Mesenteric fat pad (tissue), 1 donor: ENCODE measurements at places on chromosomes 6 and 20. TPM values are rescaled to one million over a fixed set of nuclear protein-coding genes. Genes with fewer than 3 reads are reported as not detected.

DNA sequence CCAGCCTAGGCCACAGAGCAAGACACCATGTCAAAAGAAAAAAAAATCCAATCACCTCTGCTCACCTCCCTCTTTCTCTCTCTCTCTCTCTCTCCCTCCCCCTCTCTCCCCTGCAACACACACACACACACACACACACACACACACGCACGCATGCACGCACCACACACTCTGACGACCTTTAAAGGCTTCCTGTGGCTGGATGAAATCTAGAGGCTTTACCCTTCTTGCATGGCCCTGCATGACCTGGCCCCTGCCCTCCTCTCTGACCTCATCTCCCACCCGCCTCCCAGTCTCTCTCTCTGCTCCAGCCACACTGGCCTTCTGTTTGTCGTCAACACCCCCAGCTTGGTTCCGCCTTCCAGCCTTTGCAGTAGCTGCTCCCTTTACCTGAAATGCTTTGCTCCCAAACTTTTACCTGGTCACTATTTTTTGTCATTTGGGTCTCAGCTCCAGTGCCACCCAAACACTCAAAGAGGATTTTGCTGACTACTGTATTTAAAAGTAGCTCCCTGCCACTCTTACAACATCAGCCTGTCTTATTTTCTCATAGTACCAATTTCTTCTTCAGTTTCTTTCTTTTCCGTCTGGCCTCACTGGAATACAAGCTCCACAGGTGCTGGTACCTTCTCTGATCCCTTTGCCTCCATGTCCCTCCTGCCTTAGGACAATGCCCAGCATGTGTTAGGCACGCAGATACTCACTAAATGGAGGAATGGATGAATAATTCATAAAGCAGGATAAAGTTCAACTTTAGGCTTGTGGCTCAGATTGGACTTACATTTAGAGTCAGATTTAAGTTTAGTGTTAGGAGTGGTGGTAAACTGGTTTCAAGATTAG is 4.3 kb upstream of the LTA start:
- no peak for DNase-seq

GRCh38 chr20:62711703-62712101 is 3.1 kb downstream of the NTSR1 start:
- no peak for DNase-seq

DNA sequence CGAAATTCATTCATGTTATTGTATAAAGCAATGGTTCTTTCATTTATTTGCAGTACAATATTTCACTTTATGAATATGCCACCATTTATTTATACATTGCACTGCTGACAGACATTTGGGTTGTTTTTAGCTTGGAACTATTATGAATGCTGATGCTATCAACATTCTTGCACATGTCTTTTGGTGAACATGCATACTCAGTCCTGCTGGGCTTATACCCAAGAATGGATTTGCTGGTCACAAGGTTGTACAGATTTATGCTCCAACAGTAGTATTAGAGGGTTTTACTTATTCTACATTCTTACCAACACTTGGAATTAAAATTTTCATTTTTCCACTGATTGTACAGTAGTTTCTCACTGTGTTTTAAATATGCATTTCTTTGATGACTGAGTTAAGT is 126.2 kb downstream of the PTPRK start:
- DNase-seq: no peak

DNA sequence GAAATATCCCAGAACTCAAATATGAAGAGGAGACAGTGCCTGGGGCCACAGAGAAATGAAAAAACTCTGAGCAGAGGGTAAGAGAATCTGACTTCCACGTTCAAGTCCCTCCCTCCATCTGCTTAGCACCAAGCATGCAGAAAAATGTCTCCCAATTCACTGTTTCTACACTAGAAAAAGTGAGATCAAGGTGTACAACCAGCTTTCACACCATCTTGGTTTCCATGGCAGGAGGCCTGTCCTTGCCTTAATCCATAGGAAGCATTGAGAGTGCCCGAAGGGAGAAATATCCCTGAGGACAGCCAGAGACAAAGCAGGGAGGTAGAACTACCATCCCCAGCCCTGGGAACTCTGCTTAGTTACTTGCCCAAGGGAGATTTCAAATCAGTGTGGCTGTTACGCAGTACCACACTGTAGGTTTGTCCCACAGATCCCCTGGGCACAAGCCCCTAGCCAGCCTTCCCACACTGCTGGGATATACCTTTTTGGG is 82.9 kb downstream of the SCML4 start:
- DNase-seq: no peak

DNA sequence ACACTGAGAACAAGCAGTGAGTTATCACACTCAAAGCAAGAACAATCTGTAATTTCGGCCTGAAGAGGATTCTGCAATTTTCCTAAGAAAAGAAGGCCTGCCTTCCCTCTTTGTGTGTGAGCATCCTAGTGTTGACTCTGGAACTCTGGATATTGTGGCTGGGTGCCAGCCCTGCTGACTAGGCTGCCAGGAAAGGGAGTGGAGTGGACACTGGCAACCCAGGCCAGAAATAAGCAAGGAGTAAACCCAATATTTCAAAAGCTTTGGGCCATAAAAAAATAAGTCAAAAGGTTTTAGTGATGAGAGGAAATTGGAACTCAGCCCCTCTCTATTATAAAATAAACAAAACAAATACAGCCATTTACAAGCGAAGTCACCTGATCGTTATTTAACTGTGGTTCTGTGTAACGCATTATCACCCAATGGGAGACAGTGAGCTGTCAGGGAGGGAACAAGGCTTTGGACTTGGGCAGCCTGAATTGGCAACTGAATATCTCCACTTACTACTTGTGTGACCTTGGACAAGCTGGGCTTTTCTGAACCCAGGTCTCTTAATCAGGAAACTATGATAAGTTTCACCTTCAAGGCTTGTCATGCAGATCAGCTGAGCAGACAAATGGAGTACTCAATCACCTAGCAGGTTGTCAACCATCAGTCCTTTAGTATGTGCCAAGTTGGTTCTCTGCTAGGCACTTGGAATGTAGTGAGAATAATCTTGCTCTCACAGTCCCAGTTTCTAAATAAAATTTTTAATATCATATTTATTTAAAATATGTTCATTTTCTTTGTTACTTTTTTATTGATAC is 196.2 kb downstream of the PAX1 start:
- no peak for DNase-seq

DNA sequence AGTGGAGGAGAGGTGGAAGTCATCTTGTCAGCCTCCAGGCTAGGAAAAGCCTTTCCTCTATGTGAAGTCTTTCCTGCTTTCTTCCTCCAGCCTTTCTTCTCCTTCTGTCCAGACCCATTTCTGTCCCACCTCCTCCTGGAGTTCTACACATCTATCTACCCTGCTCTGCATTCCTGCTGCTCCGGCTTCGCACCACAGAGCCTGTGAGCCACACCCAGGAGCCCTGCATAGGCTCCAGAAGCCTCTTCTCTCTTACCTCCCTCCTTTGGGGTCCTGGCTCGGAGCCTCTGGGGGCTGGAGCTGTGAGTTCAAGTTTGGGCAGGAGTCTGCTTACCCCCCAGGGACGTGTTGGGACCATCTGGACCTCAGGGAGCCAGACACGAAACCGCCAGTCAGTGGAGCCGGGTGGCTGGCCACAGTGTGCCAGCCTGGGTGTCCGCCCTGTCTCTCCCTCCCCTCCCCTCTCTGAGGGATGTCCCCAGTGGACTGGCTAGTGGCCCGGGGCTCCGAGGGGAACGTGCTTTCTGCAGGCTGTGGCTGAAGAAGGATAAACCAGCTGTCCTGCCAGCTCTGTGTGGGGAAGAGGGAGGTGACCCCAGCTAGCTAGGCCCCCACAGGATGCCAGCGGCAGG is 99.2 kb downstream of the VEGFA start:
- no peak for DNase-seq

AKAP7 gene
- 12.2 TPM for total RNA-seq

IBTK gene
- 31.6 TPM for total RNA-seq

- no peak for DNase-seq
Measured at GRCh38 chr6:125078602-125079321, 74.8 kb upstream of the TPD52L1 start.

DNA sequence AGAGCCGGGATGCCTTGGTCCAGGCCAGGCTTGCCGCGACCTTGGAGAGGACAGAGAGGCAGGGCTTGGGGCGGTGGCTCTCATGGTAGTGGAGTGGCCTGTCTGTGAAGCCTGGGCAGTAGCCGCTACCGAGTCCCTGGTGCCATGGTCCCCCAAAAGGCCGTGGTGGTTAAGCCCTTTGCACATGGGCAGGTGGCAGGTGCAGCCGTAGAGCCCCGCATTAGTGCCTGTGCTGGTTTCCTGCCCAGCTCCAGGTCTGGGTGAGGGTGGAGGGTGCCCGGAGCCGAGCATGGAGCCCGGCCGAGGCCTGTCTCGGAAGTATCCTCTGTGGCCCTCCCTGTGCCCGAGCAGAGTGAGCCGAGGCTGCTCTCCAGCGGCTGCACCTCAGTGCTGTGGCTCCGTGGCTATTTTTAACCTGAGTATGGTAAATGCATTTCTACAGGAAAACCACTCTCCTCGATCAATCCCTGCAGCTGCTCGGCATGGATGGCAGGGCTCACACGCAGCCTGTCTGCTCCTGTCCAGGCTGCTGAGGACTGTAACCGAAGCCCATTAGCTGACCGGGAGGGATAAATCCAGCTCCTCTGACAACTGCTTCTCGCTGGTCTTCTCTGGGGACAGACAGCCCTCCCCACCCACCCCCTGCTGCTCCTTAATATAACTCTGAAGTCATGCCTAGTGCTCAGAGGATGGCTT is 36.3 kb upstream of the GATA5 start:
- DNase-seq: no peak

CTCFL gene
- total RNA-seq: 0.16 TPM

RSPO3 gene
- total RNA-seq: 30.4 TPM

COL11A2 gene
- total RNA-seq: 0.67 TPM

DNA sequence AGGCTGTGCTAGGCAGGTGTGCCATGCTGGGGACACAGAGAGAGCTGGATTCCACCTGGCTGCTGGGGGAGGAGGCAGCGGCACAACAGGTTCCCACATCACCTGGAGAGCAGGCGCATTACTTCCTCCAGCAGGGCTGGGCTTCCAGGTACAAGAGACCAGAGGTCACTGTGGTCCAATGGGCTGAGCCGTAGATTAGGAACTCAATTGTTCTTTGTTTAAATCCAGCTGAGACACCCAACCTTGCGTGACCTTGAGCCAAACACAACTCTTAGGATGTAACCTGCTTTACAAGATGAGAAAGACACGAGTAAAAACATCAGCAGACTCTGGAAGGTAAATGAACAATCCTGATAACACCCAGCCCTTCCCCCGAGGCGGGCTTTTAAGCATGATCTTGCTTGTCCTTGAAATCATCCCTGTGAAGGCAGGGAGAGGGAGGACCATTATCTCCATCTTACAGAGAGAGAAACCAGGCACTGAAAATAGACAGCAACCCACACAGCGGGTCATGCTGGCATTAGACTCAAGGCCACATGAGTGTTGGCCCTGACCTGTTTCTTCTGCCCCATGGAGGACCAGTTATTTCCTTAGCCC is 216.5 kb upstream of the RREB1 start:
- no peak for DNase-seq

ZKSCAN4 gene
- 2.7 TPM for total RNA-seq

CGA gene
- total RNA-seq: not detected

GMPR gene
- 5.9 TPM for total RNA-seq

CAGE1 gene
- not detected for total RNA-seq

SYCP2L gene
- total RNA-seq: 0.93 TPM

LAMA4 gene
- total RNA-seq: 418 TPM

GRCh38 chr6:121008553-121008952 is 325.7 kb downstream of the TBC1D32 start:
- DNase-seq: no peak

IL17A gene
- total RNA-seq: not detected
